Stimulated activated CD4-positive, alpha-beta T cell treated with anti-CD3 and anti-CD28 coated beads, TNF-alpha, amount 100 ng/mL, for 24 hours (primary cell): ENCODE measurements at places on chromosomes 3 and 15.
A peak's percentile ranks its signal among the peaks of the same experiment; 100 is the strongest.

DNA sequence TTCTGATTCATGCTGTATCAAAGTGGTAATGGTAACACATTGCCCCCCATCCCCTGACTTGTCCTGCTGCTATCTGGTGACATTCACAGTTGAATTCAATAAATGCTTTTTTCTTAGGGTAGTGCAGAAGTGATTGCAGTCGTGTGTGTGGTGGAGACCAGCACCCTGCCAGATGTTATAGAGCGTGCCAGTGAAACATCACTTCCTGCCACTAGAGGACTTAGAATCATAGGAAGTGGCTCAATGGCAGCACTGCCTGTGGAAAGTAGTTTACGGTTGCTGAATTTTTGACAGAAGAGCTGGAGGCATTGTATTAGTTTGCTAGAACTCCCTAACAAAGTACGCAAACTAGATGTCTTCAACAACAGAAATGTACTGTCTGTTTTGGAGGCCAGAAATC is 37.4 kb upstream of the P2RY12 start:
- no peak for DNase-seq

DNA sequence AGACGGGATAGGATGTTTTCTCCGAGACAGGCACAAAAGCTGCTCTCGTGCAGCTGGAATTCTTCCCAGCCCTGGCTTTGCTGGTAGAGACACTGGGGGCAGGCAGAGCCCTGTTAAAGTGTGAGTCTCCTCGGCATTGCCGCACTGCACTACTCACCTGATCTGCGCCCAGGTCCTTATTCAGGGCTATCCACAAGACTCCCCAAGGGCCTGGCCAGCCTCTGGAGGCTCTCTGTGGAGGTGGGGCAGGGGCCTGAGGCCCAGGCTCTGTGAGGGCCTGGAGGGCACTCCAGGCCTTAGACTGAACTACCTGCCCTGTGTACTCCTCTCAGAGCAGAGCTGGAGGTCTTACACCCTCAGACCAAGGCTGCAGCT is 48.4 kb downstream of the KY start:
- no peak for DNase-seq

DNA sequence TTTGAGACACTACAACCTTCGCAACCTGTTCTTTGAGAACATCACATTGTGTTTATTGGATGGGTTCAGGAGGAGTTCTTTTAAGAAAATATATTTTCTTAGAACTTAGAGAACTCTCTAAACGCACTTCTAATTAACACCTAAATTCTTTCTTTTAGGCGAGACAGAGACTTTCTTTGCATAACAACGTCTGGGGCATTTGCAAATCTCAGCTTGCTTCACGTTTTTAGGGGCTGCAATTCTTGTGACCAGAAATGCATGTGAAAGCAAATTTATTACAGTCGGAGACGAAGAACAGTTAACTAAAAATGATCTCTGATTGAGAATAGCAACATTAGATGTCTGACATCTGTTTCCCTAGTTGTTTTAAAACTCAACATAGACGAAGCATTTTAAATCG is 568.3 kb upstream of the ZNF717 start:
- no peak for DNase-seq

DNA sequence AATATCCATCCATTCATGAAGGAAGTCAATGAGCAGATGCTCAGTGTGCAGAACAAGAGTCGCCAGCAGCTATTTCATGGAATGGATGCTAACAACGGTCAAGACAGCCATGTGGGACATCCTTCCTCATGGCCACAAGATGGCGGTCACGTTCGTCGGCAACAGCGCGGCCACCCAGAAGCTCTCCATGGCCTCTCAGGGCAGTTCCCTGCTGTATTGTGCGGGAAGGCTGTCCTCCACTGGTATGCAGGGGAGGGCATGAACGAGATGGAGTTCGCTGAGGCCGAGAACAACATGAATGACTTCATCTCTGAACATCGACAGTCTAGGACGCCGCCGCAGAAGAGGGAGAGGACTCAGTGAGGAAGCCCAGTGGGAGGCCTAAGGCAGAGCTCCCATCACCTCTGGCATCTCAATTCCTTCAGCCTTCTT is 208.3 kb downstream of the TJP1 start:
- no peak for DNase-seq

DNA sequence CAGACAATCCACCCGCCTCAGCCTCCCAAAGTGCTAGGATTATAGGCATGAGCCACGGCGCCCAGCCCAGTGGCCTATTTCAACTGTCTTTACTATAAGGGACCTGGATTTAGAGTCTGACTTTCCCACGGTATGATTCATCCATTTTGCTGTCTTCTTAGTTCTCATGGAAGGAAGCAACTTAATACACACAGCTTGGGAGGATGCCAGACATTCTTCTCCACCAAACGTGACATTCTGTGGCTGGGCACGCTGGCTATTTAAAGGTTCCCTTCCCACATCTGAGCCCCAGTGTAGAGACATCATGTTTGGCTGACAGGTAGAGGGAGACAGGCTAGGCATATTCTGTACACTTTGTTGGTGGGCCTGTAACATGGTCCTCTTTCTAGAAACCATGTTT is 26.2 kb downstream of the FAM43A start:
- DNase-seq = no peak

GRCh38 chr3:174317005-174317404 is 542.1 kb upstream of the NAALADL2 start:
- DNase-seq = no peak

DNA sequence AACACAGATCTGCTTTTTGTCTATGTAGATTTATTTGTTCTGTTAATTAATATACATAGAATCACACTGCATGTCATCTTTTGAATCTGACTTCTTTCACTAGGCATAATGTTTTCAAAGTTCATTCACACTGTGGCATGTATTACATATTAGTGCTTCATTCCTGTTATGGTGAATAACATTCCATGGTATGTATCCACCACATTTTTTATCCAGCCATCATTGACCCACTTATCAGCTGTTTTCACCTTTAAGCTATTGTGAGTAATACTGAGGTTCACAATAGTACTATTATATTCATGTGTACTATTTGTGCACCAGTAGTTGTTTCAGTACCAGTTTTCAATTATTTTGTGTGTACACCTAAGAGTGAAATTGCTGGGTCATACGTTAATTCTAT is 230.6 kb upstream of the CNTN3 start:
- DNase-seq = no peak

- no peak for DNase-seq
Measured at GRCh38 chr3:123593381-123593780, 8.5 kb upstream of the HACD2 start.

DNA sequence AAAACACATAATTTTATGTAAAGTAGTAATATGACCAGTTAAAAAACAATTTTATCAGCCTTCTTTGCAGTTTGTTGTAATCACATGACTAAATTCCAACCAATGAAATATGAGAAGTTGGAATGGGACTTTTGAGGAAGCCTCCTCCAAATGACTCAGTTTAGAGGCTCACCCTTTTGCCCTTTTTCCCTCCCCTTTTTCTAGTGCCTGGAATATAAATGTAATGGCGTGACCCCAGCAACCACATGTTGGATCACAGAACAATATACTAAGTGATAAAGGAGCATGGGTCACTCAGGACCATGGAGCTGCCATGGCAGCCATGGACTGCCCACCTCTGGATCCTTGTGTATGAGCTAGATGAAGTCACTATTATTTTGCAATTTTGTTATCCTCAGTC is 48.8 kb upstream of the HEG1 start:
- no peak for DNase-seq

- DNase-seq = no peak
Measured at GRCh38 chr15:85414495-85414894, 34.1 kb downstream of the AKAP13 start.

DNA sequence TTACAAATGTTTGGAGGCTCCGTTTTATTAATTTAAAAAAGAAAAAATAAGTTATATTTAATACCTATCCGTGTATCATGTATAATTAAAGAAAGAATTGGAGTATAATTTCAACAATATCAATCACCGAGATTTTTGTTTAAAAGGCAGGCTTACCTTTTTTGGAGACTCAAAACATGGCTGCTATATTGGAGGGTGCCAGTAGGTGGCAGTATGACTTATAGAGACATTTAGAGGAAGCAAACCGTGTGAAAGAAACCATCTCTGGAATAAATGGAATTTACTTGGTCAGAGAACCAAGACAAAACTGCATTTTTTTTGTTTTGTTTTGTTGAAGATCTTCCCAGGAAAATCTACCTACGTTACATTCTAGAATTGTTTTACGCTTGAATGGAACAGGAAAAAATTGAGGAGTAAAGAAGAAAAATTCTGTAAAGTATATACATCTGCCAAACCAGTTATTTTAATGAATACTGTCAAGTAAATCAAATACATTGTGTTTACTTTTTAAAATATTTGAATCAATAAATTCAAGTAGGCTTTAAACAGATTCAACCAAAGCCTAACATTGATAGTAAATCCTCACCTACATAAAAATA is 802.6 kb upstream of the ALCAM start:
- peak; percentile 28 for DNase-seq

DNA sequence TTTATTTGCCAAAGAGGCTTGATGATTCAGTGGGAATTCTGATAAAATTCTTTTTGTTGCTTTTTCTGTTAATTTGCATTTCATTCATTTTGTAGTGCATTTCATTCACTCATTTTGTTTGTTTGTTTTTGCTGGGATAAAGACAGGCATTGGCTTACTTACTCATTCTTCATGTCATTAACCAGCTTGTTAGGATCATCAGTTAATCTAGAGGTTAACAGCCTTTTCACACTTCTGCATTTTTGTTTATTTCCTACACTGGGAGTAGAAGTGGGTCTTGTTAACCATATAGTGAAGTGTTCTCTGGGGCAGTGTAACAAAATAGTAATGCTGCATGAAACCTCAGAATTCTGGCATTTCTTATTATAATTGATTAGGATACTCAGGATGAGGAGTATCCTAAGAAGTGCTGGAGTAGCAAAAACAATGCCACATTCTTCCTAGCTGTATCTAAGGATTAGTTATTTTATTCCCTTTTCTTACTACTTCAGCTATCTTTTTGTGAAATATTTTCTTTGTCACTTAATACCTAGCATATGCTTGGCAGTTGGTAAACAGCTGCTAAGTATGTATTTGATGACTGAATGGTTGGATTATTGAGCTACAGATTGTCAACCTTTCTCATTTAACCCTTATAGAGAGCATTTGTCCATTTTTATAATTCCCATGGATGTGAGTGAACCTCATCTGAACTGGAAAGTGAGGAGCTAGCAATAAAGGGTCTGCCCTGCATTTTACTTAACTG is 135.7 kb upstream of the LRRFIP2 start:
- DNase-seq = no peak

- DNase-seq = no peak
Measured at GRCh38 chr3:48466386-48467109, 20.0 kb downstream of the ATRIP start.

DNA sequence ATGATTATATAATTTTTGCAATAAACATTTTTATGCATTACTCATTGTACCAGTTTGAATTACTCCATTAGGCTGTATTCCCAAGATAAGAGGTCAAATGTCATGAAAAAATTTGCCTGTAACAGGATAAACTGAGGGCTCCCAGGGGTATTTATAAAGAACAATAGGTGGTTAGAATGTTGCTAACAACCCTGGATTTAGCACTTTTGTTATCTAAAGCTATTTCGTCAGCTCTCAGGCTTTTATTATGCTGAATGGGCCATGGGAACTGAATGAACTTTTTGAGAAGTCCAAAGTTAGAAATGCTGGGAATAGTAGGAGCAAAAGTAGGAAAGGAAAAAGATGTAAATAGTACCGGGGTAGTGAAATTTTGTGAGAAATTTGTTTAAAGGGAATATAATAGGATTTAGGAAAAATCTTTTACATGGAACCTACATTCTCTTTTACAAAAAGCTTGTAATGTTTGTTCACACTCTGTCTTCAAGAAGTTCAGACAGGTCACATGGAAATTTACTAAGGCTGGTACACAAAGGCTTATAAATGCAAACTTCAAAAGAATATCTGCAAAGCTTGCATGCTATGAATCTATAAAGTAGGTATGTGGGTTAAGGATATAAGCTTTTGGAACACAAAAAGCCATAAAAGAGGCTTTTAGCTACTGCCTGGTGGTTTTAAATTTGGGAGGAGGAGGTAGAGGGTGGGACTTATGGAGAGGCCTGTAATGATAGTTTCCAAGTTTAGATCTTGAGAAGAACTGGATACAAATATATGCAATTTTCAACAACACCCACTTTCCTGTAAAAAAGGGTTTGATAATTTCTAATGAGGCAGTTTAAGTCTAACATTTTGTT is 445.8 kb upstream of the NAALADL2 start:
- DNase-seq = no peak

DNA sequence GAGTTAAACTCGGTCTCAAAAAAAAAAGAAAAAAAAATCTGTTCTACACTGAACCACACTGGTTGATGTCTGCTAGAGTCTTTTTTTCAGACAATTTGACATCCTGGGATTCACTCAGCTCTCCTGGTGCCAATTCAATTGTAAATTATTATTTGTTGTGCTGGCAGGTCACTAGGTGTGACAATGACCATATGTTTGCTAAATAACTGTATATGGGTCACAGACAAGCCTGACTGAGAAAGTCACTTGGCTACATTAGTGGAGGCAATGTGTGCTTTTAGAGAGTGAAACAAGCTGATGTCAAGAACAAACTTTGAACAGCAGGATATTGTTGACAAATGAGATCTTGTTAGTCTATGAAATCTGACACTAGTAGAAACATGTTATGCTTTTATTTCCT is 1379.1 kb downstream of the ZPLD1 start:
- DNase-seq = no peak

DNA sequence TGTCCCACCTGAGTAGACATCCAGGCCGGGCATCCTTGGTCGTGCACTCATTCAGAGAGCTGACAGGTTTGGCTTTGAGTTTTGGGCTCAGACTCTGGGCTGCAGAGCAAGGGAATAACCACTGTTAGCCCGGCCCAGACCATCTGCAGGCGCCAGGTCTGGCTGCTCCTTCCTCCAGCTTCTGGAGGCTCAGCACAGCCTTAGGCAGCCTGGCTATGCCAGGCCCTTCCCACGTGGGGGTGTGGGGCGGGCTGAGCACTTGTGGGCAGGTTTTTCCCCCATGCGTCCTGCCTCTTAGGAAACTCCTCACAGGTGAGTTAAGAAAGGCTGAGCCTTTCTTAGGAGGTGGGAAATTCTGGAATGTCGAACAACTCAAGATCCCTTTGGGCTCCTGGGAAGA is 11.2 kb downstream of the PLA2G4B start:
- no peak for DNase-seq

GRCh38 chr3:12462159-12462947 is 21.9 kb upstream of the TSEN2 start:
- DNase-seq = no peak

GRCh38 chr3:187150599-187150998 is 11.3 kb upstream of the RPL39L start:
- DNase-seq = peak; percentile 66

DNA sequence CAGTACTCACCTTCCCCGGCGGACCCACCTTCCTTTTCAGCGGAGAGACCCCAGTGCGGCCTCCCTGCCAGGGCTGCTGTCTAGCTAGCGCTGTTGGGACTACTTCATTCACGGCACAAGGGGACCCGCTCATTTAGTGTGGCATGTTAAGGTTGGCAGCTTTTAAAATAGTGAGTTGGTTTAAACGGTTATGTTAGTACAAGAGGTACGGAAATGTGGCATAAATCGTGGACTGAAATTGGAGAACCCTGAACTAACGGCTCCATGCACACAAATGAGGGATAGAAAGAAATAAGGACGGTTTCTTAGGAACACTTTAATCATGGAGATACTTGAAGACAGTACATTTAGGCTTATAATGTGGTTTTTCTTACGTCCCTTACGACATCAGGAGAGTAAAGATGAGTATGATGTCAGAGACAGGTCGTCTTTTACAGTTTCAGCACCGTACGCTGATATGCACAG is 752 bp downstream of the CEP63 start:
- DNase-seq = no peak
